A549 treated with CpdA at 1 μM for 4 hours (cell line): ENCODE measurements at places on chromosomes 16 and 17. TPM values are rescaled to one million over a fixed set of nuclear protein-coding genes. Genes with fewer than 3 reads are reported as not detected.

The TELO2 gene
- total RNA-seq: 32.1 to 45.2 TPM (median 36.7 TPM) in 5 replicates

The ALOXE3 gene
- 6.0 to 7.7 TPM (median 6.4 TPM) in 5 replicates for total RNA-seq

The CACNG3 gene
- not detected in 5 replicates for total RNA-seq

The KRT32 gene
- total RNA-seq: 0.06 to 0.08 TPM in 2 of 5 replicates, not detected in the others

The CMTM2 gene
- total RNA-seq: 0.15 TPM in 1 of 5 replicates, not detected in the others

The CRHR1 gene
- total RNA-seq: 0.11 to 0.27 TPM (median 0.12 TPM) in 4 of 5 replicates, not detected in the other

The KRT222 gene
- 0.38 to 0.66 TPM (median 0.58 TPM) in 5 replicates for total RNA-seq

The TK1 gene
- total RNA-seq: 213 to 277 TPM (median 227 TPM) in 5 replicates

The NAGS gene
- total RNA-seq: 0.75 to 1.1 TPM (median 0.94 TPM) in 5 replicates

The CD7 gene
- total RNA-seq: 0.09 to 0.33 TPM (median 0.20 TPM) in 3 of 5 replicates, not detected in the others

The ACE gene
- 0.36 to 0.72 TPM (median 0.55 TPM) in 5 replicates for total RNA-seq

The WFDC1 gene
- not detected in 5 replicates for total RNA-seq
